ENCODE measurements at places on chromosomes 3 and 15. TPM values are rescaled to one million over a fixed set of nuclear protein-coding genes. Genes with fewer than 3 reads are reported as not detected.

DNA sequence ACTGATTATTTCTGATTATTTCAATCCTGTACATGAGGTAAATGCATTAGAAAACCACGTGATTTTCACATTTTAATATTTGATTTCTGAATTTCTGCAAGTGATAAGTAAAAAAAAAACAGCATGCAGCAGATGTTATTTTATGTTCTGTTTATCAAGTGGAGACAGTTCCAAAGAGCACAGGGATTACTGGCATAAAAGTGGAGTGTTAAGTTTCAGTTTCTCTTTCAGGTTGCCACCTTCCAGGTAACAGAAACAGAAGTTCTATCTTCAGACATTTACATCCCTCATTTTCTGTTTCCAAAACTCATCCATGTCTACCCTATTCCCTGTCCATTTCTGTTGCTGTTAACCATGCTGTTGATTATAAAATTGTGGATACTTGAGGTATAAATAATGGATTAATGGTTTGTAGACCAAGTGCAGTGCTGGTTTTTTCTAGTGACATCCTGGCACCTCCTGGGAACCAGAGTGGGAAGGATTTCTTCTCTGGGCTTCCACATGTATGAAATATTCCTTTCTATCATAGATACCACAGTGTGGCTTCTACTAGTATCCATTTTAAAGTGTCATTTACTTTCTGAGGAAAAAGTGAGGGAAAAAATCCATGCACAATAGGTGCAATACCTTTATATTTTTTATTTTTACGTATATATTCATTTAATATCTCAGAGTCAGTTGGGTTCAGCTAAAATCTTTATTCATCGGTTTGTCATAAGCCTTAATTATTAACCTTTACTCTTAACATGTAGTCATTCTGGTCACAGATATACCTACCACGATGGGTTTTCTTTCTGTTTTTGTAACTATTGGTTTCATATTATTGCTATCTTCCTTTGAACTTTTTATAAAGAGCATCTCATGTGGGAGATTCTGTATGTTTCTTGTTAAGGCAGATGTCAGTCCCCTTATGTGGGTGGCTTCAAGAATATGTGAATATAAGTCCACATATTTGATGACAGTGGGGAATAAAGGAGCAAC lies 1010.0 kb downstream of the SQOR start:
- DNase-seq, result no peak

- DNase-seq, result no peak
Observed at GRCh38 chr3:15300323-15301078, 31.9 kb downstream of the SH3BP5 start.

DNA sequence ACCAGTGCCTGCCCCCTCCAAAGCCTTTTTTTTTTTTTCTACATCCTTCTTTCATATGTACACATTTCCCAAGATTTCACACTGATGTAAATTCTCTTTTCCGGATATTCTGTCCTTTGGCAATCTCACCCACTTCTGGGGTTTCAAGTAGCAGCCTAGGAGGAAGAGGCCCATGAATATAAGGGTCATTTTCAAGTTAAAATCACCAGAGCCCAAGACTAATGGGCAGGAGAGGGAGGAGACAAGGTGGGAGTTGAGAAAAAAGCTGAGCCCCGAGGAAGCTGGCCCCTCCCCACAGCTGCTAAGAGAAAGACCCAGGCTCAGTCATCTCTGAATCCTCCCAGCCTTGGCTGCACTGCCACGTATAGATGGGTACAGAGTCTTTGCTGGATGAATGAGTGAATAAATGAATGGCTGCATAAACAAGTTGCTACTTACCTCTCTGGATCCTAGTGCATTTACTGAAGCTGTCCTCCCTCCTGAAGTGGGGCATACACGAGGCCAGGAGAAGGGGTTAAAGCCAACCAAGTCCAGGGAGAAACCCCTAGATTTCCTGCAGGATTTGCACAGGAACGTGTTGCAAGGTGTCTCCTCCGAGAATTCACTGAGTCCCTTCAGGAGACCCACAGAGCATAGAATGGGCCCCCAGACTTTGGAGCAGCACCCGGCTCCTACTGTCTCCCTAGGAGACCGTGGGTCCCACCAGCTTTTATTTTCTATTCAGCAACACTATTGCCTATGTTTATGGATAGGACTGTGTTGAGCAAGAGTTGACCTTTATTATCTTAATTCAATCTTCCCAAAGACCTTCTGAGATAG lies 100.8 kb upstream of the LIPC start:
- no peak for DNase-seq

GRCh38 chr3:20752416-20752815 lies 566.4 kb upstream of the SGO1 start:
- no peak for DNase-seq

Gene CELF6
- polyA plus RNA-seq, result 5.2 TPM

GRCh38 chr15:77975332-77976094 lies 102.0 kb downstream of the TBC1D2B start:
- DNase-seq, result no peak

Gene ECT2
- polyA plus RNA-seq, result 39.0 TPM

Gene KLHL40
- not detected for polyA plus RNA-seq

GRCh38 chr15:51077221-51078153 lies 17.2 kb downstream of the TNFAIP8L3 start:
- DNase-seq, result peak; percentile 60

DNA sequence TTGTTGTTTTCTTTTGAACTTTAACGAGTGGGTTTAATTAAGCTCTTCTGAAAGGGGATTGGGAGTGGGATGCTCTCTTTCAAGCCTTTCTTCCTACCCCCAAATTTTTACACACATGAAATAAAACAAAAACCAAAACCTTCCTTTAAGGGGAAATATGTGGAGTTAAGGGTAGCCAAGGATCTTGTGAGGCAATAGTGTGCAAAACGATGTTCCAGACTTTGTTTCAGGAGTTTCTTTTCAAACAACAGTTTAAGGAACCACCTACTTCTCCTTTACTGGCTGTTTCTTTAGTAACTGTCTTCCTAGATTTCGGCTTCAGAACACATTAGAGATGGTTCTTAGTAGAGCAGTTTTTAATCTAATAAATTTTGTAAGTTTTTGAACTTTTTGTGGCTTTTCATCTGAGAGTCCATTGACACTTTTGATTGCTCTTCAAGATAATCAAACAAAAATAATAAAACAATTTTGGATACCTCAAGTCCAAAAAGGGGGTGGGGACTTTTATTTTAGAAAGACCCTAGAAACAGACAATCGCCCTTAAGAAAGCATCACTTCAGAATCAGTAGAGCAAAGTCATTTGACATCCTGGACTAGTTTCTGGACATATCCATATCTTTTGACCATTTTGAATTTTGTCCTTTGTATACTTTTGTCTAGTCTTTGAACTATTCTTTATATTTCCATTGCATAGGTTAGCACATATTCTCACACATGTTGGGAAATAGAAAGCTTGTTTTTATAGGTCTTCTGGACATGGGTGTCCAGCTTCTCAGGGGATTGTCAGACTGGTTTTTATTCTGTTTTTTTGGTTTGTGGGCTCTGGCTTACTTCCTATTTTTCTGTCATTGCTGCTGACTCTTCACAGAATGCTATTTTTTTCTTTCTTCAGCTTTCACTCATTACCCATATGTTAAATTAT lies 6.0 kb downstream of the DIPK2A start:
- no peak for DNase-seq

GRCh38 chr3:41960826-41961750 lies 815 bp downstream of the ULK4 start:
- no peak for DNase-seq

Gene STRA6
- polyA plus RNA-seq, result 32.5 TPM

Gene SPATA12
- polyA plus RNA-seq, result 0.12 TPM

Gene ADAMTSL3
- 5.0 TPM for polyA plus RNA-seq

GRCh38 chr3:41216993-41217392 lies 17.7 kb downstream of the CTNNB1 start:
- no peak for DNase-seq

GRCh38 chr3:144809380-144809779 lies 837.8 kb downstream of the DIPK2A start:
- DNase-seq, result no peak

- no peak for DNase-seq
Observed at GRCh38 chr15:64997745-64998375, 8.1 kb upstream of the SPG21 start.

Gene PLXND1
- polyA plus RNA-seq, result 164 TPM

Gene MYZAP
- polyA plus RNA-seq, result 7.2 TPM

DNA sequence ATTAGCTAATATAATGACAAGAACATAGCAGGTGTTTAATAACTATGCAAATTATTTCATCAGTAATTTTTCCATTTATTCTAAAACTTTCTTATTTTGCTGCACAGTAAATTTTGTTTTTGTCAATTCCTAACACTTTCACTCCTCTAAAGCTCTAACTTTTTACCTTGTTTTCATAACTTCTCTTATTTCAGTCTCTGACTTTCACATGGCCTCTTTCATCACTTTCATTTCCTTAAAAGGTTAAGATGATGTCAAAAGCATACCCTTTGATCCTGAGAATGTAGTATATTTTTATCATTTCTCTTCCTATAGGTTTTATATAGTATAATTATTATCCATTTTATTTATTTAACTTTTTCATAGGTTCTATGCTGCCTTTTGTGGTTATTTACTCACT lies 1325.8 kb upstream of the ALCAM start:
- no peak for DNase-seq

Gene NCKIPSD
- polyA plus RNA-seq, result 15.0 TPM

Gene LIPH
- 1.6 TPM for polyA plus RNA-seq

DNA sequence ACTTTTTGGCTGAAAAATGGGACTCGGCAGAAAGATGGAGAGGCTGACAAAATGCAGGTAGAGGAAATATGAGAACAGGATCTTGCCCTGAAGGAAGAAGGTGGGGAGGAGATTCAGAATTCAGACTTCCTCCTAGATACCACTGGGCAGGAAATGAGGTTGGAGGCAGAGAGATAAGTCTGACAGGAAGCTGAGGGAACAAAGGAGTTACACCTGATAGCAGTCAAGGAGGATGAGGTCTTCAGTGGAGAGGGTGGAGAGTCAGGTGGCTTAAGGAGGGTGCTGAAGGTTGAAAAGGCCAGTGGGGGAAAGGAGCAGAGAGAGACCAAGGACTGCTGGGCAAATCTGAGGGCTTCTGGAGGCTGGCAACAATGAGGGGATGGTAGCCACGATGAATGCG lies 56.8 kb downstream of the CCR4 start:
- DNase-seq, result no peak

GRCh38 chr15:71154607-71155200 lies 39.4 kb downstream of the THSD4 start:
- DNase-seq, result no peak

Gene PIAS1
- polyA plus RNA-seq, result 48.2 TPM

GRCh38 chr3:146544929-146545528 lies 622 bp upstream of the PLSCR1 start:
- no peak for DNase-seq

DNA sequence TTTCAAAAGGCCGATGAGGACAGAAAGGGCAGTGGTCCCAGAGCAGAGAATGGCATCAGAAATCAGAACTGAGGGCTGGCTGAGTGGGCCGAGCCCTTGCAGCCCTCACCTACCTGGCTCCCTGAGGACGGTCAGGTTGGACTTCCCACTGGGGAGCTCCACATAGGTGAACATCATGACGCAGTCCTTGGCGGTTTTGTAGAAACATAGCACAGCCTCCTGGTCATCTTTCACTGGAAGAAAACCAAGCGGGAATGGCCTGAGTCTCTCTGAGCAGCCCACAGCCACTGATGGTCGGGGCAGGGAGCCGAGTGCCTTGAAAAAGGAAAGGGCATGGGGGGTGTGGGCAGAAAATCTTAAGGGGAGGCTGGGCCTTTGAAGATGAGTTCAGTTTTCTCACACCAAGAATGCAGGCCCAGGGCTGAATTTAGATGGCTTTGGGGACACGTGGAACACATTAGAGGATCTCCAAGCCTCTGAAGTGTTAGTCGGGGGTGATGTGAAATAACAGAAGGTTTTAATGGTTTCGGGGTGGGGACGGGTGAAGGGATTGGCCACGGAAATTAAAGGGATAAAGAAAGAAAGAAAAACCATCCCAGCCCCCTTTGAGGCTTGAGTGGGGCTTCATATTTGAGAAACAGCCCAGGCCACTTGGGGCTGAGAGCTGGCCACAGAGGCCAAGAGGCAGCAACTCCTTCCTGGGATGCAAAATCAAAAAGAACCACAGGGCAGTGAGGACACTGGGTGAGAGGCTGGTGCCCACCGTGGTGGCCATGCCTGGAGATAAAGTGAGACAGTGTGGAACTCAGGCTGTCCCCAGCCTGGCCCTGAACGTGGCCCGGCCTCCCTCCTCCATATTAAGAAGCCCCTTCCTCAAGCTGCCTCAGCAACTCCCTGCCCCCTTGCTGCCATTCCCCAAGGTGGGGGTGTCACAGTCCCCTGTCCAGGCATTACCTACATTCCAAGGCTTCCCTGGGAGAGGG lies 36.2 kb downstream of the UMPS start:
- no peak for DNase-seq

DNA sequence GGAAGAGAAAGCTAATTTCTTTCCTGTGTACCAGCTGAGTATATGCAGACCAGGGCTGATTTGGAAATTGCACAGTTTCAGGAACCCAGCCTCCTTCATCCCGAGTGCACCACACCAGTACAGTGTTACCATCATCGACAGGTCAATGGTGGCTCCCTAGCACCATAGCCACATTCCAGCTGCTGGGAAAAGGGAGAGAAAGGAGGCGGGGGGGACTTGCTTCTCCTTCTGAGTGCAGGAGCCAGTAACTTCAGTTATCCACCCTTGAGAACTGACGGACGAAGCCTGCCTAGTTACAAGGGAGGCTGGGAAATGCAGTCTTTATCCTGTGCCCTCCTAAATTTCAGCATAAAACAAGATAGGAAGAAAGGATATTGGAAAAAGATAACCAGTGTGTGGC lies 129.7 kb upstream of the PRICKLE2 start:
- no peak for DNase-seq

Gene COL6A6
- 3.7 TPM for polyA plus RNA-seq

Gene P2RY1
- 3.2 TPM for polyA plus RNA-seq

DNA sequence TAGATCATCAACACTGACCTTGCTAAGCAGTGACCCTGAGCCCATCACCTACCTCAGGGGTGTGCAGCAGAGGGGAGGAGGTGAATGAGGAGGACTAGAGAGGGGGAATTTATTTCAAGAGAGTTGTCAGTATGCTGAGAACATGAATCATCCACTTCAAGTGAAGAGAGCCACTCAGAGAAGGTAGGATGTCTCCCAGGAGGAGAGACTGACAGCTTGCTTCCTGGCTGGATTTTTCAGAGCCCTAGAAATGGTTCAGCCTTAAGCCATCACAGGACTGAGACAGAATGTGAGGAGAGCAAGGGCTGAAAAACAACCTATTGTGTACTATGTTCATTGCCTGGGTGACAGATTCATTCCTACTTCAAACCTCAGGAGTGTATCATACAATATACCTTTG lies 34.8 kb downstream of the CCNL1 start:
- DNase-seq, result no peak

DNA sequence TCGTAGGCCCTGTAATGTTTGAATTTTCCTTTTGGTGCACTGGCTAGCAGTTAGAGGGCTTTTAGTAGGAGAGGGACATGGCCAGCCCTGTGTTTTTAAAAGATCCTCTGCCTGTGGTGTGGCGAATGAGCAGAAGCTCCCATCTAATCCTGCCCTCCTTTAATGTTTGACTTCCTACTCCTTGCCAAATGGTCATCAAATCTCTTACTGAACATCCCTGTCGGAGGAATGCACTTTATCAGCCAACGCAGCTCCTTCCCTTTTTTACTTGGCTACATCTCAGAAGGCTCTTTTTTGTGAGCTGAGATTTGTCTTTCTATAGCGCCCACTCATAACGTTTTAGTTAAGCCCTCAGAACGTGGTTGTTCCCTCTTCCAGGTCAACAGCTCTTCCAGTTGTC lies 44.8 kb downstream of the MAP2K5 start:
- DNase-seq, result no peak

All from right renal pelvis (tissue), 4 donors.